ENCODE measurements at places on chromosomes 12 and 14.
A peak's percentile ranks its signal among the peaks of the same experiment; 100 is the strongest.

DNA sequence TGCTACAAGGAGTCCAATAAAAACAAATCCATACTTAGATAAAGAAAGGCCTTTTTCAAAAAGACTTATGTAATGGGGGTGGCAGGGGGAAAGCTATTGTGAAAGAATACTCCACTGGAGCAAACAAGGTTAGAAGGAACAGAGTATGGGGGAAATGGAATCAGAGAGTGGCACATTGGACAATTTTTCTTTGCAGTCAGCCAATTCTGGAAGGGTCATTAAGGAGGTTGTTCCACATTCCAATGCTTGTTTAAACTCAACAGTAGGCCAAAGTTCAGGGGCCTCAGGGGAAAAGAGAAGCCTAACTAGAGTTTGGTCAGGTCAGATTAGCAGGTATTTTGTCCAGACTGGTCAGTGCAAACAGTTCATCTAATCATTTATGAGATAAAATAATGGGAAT is 105.2 kb upstream of the RESF1 start:
- no peak for DNase-seq

DNA sequence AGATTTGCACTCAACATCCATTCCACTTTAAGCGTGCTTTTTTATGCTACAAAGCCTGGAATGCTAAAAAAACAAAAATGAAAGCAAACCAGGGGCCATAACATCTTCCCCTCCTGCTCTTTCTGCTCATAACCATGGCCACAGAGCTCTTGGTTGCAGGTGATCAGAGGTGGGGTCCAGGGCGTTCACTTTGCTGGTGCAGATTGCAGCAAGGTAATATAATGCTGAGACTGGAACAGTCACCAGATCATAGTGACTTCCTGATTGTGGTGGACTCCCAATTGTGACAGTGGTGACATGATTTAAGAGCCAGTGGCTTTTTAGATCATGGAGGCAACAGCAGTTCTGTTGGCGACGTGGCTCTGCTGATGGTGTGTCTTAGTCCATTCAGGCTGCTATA is 115.0 kb upstream of the CPM start:
- DNase-seq: no peak

- no peak for DNase-seq
Observed at GRCh38 chr12:95216711-95217376, 423 bp downstream of the FGD6 start.

GRCh38 chr12:117986705-117987469 is 18.1 kb upstream of the KSR2 start:
- no peak for DNase-seq

DNA sequence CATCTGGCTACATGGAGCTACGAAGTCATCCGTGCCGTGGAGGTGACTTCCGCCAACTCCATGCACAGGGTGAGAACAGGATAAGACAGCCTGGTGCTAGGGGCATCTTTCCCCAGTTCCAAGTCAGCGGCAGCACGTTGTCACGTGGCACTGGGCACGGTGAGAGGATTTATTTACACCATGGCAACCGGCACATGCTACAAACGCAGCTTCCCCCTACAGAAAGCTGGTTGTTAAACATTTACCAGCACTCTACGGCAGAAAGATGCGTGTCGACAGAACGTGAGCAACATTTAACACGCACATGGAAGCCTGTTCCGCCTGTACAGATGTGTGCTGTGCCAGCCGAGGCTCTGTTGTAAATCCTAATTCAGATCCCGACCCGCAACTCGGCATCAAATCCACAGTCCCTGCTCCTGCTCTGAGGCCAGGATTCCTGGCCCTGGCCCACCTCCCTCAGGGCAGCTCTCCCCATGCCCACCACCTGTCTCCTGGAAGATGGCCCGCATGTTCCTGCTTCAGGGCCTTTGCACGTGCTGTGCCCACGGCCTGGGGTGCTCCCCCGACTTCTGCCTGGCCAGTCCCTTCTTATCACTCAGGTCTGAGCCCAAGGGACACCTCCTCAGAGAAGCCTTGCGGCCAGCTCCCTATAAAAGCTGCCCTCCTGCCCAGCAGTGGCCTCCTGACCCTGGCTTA is 114.1 kb downstream of the RFLNA start:
- no peak for DNase-seq

DNA sequence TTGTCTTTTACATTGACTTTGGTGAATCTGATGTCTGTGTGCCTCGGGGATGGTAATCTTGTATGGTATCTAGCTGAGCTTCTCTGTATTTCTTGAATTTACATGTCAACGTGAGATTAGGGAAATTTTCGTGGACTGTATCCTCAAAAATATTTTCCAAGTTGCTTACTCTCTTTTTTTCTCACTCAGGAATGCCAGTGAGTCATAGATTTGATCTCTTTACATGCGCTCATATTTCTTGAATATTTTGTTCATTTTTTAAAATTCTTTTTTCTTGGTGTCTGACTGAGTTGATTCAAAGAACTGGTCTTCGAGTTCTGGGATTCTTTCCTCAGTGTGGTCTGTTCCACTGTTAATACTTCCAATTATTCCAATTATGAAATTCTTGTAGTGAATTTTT is 207.7 kb downstream of the RAD51B start:
- no peak for DNase-seq

DNA sequence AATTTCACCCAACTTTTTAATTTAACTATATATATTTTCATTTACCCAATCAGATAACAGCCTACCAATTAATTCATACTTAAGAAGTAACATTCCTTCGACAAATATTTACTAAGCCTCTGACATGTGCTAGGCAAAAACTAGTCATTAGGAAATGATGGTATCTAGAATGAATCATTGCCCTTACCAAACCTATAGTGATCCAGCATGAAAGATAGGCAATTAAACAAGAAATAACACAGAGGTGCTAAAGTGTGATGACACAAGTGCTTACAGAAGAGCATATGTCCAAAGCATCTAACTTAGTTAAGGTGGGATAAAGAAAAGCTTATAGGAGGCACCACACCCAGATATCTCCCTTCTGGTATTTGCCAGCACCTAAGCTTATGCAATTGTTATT is 166.5 kb upstream of the RASSF8 start:
- DNase-seq: no peak

DNA sequence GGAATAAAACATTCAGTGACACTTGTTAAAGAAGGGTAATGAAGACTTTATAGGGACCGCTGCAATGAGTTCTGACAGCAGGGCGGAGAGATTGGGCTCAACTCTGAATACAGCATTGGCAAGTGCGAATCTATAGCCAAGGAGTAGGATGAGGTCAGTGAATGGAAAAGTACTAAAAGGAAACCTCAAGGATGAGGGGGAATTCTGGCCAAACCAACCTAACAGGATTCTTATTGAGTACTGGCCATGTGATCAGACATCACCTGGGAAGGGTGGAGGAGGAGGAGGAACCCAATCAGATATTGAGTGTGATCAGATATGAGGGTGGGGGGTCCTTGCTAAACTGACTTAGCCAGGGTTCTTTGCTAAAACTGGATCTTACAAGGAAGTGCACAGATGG is 31.0 kb downstream of the DRAM1 start:
- DNase-seq: no peak

DNA sequence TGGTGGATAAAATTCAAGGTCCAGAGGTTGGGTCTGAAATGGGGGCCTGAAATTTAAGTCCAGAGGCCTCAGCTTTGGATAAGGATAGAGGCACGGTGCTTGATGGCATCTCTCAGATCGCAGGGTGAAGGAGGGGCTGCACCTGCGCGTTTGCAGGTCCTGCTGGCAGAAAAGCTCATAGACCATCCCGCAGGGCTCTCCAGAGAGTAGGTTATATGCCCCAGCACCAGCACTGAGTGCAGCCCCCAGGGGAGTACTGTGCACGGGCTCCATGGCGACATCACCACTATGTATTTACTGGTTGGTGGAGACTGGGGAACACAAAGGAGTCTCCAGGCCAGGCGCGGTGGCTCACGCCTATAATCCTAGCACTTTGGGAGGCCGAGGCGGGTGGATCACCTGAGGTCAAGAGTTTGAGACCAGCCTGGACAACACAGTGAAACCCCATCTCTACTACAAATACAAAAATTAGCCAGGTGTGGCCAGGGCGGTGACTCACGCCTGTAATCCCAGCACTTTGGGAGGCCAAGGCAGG is 4.3 kb upstream of the CD63 start:
- no peak for DNase-seq

GRCh38 chr12:31011746-31012566 is 61.7 kb upstream of the DDX11 start:
- DNase-seq: no peak

DNA sequence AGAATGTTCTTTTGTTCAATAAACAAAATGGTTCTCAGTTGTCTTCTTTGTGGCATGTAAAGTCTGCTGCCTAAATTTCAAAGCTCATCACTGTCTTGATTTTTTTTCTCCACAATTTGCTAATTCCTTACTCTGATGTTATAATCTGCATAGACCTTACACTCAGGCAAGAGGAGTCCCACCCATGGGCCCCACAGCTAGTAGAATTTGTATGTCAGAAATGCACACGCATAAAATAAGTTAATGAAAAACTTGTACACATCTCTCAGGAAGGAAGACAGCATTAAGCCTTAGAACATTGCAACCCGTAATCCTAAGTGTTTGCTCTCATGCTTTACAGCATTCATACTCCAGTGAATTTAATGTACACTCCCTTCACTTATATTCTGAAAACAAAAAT is 280.8 kb downstream of the ATXN7L3B start:
- no peak for DNase-seq

DNA sequence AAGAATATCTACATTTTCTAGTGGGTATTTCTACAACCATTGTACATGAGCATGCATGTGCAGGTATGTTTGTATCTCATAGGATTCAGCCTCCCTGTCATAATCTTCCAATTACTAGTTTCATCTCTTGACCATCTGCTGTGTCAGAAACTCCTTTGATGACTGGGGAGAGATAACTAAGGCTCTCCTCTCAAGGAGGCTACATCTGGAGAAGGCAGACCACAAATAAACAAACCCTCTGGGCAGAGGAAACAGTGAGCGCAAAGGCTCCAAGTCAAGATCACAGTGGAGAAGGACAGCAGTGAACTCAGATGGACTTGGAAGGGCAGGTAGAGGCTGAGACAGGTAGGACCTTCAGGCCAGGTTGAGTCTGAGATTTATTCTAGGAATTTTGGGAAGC is 166.4 kb downstream of the PELI2 start:
- DNase-seq: no peak

DNA sequence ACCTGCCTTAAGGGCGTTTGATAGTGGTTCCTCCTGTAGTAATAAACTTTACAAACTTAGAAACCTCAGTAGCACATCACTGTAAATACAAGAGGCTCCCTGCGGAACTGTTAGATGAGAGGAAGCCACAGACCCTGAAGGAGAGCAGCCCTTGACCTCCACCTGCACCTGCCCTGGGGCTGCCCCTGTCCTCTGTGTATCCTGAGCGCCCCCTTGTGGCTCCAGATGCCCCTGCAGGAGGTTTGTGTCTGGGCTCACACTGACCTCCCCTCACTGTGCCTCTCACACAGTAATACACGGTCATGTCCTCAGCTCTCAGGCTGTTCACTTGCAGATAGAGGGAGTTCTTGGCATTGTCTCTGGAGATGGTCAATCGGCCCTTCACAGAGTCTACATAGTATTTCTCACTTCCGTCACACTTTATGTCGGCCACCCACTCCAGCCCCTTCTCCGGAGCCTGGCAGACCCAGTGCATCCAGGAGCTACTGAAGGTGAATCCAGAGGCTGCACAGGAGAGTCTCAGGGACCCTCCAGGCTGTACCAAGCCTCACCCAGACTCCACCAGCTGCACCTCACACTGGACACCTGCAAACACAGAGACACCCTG is 1059.8 kb downstream of the TMEM121 start:
- peak; percentile 63 for DNase-seq

DNA sequence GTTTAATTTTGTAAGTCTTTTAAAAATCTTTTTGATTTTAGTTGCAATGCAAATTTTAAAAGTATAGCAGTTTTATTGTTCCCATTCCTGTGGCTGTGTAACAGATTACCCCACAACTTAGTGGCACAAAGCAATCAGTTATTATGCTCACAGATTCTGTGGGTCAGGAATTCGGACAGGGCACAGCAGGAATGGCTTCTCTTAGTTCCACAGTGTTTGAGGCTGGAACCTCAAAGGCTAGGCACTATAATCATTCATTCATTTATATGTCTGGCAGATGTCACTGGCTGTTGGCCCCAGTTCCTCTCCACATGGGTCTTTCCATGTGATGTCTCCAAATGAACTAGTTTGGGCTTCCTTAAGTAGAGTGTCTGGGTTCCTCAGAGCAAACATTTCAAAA is 193.3 kb downstream of the RAD51B start:
- no peak for DNase-seq

DNA sequence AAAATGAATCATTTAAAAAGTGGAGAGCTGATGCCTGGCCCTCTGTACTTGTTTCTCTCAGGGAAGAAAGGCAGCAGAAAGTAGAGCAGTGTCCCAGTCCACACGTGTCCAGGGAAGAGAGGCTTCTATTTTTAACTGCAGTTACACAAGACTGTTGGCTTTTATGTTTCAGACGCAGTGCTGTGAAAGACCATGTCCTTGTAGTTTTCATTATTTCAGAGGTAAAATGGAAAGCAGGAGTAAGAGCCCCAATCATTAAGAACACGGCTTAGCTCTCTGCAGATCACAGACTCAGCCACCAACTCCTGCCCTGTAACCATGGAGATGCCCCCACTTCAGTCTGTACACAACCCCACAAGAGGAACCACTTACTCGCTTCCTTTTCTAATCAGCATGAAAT is 336.3 kb downstream of the DAD1 start:
- peak; percentile 61 for DNase-seq

GRCh38 chr14:35986219-35986573 is 160.1 kb downstream of the BRMS1L start:
- DNase-seq: no peak

- peak; percentile 38 for DNase-seq
Observed at GRCh38 chr12:85836197-85837090, at the start of gene RASSF9. TSS of gene RASSF9 (minus strand) at chr12:85836409. CDS start at chr12:85836201, 208 bp downstream.

GRCh38 chr12:114508529-114509129 is 102.7 kb upstream of the TBX5 start:
- DNase-seq: peak; percentile 57

- no peak for DNase-seq
Observed at GRCh38 chr12:129594098-129594497, 309.7 kb downstream of the TMEM132D start.

DNA sequence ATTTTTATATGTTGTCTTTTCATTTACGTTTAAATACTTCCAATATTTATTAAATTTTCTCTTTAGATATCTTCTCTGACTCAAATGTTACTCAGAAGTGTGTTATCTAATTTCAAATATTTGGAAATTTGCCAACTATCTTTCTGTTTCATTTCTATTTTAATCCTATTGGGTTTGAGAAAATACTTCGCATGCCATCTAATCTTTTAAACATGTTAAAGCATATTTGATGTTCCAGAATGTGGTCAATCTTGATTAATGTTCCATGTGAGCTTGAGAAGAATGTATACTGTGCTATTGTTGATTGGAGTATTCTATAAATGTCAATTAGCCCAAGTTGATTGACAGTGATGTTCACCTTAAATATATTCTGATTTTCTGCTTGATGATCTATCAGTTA is 11.9 kb upstream of the DCN start:
- no peak for DNase-seq

- peak; percentile 26 for DNase-seq
Observed at GRCh38 chr12:93785249-93786010, 108.3 kb downstream of the CRADD start.

DNA sequence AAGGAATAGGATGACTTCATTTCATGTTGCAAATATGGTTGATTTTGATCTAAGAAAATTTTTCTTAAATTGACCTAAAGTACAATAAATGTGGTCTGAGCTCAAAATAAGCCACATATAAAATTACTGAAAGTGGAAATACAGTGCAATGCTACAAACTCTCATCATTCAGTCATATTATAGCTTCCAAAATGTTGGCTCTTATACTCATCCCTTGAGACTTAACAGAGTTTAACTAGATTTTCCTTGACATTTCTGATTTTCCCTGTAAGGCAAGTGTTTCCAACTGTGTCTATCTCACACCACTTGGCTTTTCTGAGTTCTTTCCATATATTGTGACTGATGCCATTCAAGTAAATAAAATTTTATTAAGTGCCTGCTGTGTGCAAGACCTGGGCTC is 123.7 kb upstream of the NTF3 start:
- no peak for DNase-seq

Data from common myeloid progenitor, CD34-positive (primary cell).